ENCODE measurements at places on chromosomes 1 and 21.

GRCh38 chr1:211378844-211379243 is 52.2 kb downstream of the TRAF5 start:
- DNase-seq = no peak

- DNase-seq = no peak
Measured at GRCh38 chr1:202319381-202320080, 22.2 kb downstream of the UBE2T start.

- no peak for DNase-seq
Measured at GRCh38 chr1:81305997-81306452, 494.7 kb upstream of the ADGRL2 start.

DNA sequence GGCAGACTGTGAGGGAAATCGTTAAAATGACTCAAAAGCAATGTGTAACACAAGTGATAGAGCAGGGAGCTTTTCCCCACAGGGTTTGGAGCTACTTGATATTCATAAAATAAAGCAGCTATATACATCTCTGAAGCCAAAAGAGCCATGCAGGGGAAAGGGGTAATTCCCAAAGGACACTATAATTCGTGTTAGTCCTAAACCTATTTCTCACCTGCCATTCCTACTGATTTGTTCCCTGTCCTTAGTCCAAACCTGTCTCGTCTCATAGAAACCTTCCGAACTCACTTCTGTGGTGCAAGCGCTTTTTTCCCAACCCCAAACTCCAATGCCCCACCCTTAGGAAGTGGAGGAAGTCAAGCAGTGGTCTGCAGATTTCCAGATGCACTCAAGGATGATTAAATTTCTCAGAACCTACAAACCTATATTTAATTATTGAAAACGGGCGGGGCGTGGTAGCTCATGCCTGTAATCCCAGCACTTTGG is 946 bp upstream of the HNRNPR start:
- no peak for DNase-seq

GRCh38 chr1:167987174-167987573 is 50.3 kb upstream of the MPC2 start:
- DNase-seq = no peak

GRCh38 chr1:154154534-154155191 is at the start of gene NUP210L:
Gene NUP210L, minus strand, starts transcription at chr1:154155073.
- DNase-seq = no peak

- DNase-seq = no peak
Measured at GRCh38 chr1:110600716-110601115, 5.4 kb downstream of the KCNA2 start.

GRCh38 chr21:43825242-43825935 is 36.0 kb downstream of the RRP1 start:
- no peak for DNase-seq

DNA sequence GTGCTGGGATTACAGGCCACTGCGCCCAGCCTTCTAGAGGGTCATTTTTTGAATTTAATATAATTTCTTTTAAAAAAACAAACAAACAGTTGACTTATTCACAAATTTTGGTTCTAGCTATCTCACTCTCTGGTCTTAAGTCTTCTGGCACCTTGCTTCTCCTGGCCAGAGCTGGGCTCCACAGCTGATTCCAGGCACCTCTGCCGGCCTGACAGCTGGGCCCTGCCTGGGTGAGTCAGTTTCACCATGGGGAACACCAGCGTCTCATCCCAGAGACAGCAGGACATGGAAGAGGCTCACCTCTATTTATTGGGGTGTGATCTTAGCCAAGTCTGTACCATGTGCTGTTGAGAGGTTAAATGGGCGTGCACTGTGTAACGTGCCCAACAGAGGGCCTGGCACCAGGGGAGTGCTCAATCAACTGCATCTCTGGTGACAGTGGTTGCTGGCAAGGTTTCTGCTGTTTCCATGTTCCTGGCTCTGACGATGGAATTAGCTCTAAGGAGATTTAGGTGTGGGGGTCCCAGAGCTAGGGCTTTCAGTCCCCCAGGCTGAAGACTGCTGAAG is 956 bp downstream of the CPLANE2 start:
- peak; percentile 44 for DNase-seq

DNA sequence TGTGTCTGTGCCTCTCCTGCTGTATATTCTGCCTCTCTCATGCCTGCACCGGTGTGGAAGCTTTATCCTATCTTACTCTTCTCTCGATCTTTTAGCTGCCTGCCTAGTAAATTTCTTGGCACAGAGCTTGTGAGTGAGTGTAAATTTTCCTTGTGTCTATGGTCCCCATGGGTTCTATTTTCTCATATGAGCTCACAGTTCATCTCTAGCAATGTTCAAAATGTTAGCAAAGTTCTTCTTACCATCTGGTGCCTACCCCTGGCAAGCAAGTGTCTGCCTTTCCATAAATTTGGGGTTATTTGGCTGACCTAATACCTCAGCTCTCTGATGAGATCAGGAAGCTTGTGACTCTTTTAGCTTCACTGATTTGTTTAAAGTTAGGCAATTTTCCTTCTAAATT is 572.1 kb upstream of the BRINP3 start:
- DNase-seq = no peak

DNA sequence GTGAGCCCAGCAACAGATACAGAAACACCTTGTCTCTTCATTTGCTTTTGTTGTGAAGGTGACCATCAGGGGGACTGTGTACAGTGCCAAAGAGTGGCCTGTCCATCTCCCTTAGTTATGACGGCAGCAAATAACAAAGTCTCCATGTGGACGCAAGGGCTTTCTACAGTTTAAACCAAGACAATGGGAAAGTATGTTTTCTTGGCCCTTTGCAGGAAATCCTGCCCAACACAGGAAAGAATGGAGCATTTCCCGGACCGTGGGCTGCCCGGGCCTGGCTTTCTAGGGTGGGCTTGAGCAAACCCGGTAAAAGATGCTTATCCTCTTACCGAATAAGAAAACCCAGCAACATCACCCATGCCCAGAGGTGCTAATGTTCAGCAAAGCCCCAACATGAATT is 87.3 kb downstream of the ZBTB18 start:
- no peak for DNase-seq
